ENCODE measurements at places on chromosomes 2 and 18.

DNA sequence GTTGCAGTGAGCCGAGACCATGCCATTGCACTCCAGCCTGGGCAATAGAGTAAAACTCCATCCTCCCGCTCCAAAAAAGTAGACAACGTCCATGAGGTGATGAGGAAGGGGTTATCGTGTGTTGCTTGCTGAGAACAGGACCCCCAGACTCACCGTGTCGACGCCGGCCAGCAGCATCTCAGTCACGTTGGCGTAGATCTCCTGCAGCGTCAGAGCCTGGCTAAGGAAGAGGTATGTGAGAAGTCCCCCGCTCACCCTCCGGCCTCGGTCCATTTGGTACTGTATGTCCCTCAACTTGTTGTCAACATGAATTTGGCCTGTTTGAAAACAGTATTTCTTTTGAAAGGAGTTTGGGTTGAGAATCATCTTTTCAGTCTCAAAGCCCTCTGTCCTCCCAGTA lies 20.9 kb downstream of the CYP27C1 start:
- DNase-seq, result no peak

- no peak for DNase-seq
Observed at GRCh38 chr18:32261003-32261402, 71.2 kb downstream of the MEP1B start.

GRCh38 chr2:238985931-238986446 lies 138.1 kb downstream of the TWIST2 start:
- no peak for DNase-seq

- DNase-seq, result no peak
Observed at GRCh38 chr2:217710211-217710765, 292.5 kb downstream of the TNS1 start.

DNA sequence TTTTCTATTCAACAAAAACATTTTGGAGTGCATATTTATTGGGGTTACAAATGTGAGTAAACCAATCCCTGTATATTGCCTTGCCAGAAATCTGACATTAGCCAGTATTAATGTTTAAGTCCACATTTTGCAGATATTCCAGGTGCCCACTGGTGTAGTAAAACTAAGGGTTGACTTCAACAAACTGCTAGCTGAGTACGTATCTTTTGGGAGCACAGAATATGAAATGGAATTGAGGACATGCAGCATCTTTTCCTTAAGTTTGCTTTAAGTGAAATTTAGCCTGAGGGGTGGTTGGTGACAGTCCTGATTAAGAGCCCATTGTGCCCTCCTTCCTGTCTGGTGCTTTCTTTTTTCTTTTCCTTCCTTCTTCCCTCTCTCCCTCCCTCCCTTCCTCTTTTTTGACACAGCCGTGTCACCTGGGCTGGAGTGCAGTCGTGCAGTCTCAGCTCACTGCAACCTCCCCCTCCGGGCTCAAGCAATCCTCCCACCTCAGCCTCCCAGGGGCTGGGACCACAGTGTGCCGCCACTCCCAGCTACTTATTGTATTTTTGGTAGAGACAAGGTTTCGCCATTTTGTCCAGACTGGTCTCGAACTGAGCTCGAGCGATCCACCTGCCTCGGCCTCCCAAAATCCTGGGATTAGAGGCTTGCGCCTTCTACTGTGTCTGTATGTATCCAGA lies 1.6 kb downstream of the NUP35 start:
- no peak for DNase-seq

- peak; percentile 80 for DNase-seq
Observed at GRCh38 chr2:20213651-20214565, 11.0 kb downstream of the SDC1 start.

DNA sequence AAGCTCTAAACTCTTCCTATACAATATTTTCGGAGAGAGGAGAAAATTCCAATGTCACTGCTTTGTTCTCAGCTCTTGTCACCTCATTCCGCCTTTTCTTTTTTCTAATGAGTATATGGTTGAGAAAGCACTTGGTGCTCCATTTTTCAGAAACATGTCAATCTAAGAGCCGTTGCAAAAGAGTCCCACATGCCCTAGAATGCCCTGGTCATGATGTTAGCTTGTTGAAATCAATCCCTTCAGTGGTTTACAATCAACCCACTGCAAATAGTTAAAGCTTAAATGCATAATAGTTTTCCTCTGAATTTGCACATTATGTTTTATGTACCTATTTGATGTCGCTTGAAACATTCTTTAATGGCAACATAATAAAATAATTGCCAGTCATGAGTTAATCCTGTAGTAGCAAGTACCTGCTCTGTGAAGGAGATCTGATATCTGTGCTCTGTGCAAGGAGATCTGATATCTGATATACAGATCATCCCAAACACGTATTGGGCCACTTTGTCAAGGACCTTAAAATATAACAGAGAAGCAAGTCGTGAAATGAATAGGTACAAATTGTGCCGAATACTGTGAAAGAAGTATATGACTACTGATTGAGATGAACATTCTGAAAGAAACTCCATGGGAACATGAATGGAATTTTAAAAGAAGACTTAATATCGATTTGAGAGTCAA lies 1633.5 kb downstream of the SUCLG1 start:
- DNase-seq, result no peak

DNA sequence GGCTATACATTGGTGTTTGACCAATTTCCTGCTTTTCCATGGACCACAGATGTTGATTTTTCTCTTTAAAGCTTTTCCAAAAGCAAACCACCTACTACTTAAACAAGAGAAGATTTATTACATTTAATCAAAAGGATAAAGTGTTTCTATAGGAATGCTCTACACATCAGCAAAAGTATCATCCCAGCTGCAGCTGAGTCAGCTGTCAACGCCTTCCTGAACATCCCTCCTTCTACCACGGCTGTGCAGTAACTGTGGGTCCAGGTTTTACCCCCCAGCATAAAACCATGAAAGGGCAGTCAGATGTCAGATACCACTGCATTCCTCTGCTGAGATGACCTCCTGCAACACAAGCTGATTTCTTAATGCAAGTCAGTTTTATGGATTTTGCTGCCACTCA lies 524.5 kb upstream of the MEX3C start:
- DNase-seq, result no peak

DNA sequence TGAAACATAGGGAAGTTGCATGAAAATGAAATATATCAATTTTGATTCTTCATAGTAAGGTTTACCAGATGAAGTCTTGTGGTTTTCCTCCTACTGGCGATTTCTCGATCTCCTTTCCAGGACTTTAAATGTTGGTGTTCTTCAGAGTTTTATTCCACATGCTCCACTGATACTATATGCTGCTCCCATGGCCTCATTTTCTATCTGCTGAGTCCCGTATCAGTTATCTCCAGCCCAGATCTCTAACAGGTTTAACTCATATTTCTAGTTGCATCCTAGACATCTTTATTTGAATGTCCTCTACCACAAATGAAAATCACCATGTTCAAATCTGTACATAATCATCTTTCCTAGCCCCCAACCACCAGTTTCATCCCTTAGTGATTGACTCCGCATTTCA lies 71.8 kb downstream of the COX7A2L start:
- DNase-seq, result no peak

DNA sequence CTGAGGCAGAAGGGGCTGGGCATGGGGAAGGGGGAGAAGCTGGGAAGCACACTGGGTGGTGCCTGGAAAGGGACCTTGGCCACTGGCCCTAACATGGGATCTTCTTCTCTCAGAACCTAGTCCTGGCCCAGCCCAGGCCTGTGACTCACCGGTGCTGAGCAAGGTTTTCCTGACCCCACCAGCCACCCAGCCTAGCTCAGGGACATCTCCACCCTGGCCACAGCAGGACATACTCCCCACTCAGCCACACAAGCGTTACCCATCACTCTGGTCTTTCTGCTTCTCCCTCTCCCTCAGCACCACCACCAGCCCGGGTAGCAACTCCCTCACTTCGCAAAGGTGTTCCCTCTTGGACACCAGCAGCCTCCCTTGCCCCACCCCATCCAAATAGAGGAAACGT lies 22.8 kb downstream of the TNS1 start:
- DNase-seq, result no peak

GRCh38 chr2:62642429-62643099 lies 62.9 kb upstream of the EHBP1 start:
- DNase-seq, result no peak

DNA sequence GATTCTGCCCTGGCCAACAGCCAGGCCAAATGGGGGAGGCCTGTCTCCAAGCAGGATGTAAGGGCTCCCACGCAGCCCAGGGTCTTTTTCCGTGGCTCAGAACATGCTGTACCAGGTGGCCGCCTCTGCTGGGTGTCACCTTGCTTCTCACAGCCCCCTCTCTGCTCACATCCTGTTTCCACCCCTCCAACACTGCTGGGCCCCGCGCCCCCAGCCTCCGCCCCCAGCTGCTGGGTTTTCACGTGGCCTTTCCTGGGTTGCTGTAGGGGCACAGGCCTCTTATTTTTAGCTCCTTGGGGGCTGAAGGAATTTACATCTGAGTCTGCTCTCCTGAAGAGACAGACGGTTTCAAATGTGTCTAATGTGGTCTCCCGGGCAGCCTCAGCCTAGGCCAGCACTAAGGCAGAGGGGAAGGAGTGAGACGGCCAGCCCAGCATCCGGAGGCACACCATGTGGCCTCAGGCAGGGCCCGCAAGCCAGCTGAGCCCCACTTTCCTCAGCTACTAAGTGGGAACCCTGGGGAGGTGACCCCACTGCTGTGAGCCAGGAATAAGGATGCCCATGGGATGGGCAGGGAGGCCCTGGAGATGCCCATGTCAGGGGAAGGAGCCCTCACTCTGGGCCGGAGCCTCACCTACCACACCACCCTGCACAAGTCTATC lies 18.7 kb upstream of the DUSP2 start:
- no peak for DNase-seq

GRCh38 chr2:112712465-112712864 lies 8.4 kb upstream of the NT5DC4 start:
- DNase-seq, result no peak

DNA sequence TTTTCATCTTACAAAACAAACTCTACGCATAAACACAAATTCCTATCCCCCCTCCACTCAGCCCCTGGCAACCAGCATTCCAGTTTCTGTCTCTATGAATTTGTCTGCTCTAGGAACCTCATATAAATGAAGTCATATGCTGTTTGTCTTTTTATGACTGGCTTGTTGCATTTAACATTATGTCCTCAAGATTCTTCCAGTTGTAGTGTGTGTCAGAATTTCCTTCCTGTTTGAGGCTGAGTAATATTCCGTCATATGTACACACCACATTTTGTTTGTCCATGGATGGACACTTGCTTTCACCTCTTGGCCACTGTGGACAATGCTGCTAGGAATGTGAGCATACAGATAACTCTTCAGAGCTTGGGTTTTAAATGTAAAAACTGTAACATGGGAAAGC lies 272.1 kb downstream of the GBX2 start:
- DNase-seq, result no peak

DNA sequence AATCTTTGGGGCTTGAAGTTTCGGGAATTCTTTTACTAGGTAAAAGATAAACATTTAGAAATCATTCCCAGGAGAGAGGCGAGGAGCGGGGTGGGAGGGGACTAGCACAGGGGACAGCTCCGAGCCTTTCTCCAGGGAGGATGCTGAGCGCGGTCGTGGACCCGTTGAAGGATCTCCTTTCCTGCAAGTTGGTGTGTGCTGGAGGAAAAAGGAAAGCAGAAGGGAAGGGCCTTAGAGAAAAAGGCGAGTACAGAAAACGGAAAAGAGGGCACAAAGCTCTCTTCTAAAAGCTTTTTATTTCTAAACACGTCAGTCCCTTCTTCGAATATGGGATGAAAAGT lies 640 bp downstream of the SLC39A6 start:
- DNase-seq, result peak; percentile 30

DNA sequence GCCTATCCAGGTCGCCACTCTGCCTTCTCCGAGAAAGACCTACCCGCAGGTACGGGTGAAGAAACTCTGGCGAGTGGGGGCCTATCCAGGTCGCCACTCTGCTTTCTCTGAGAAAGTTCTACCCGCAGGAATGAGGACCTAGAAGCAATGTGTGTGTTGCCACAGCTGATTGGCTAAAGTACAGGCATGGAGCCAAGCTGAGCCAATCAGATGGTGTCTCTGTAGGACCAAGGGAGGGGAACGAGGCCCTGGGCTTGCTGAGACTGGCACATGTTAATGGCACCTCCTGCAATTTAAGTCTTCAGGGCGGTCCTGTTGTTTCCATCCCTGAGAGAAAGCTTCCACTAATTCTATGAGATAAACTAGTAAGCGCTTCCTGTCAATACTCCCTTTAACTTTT lies 82.3 kb downstream of the KCTD1 start:
- DNase-seq, result no peak

DNA sequence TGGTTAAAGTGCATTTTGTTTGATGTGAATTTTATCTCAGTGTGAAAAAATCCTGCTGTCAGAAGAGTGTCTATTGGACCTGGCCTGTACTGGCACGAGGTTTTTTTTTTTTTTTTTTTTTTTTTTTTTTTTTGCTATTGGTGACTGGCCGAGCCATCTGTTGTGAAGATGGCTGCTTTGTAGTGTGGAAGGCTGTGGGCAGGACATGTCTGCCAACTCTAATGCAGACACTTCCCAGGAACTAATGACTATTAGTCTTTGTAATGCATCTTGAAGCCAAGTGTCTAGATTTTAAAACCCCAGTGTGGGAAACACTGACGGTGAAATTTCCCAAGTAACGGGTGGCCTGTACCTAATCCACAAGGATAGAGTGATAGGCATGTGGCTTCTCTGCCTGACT lies 34.3 kb downstream of the ZAP70 start:
- DNase-seq, result no peak

- no peak for DNase-seq
Observed at GRCh38 chr2:16739778-16740581, 74.3 kb upstream of the CYRIA start.

DNA sequence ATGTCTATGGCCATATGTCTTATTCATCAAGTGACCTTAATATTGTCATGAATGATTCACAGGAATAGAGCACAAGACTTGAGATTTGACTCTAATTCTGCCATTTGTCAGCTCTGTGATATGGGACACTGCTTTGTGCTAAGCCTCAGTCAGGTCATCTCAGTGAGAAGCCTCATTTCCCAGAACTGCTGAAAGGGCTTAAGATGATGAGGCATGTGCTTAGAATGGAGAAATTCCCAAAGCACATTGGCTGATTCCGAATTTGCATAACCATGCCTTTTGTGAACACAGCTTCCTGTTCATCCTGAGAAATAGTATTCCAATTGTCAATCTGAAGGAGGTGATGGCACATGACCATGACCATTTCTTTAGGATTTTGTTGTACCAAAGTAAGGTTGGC lies 218.1 kb downstream of the ALK start:
- DNase-seq, result no peak
